ENCODE measurements at places on chromosomes 4 and X. TPM values are rescaled to one million over a fixed set of nuclear protein-coding genes. Genes with fewer than 3 reads are reported as not detected.

GRCh38 chr4:166432125-166432524 is 559.1 kb downstream of the TLL1 start:
- H3K27ac ChIP-seq: no peak overlapping the region
- no peak for DNase-seq
- H3K27me3 ChIP-seq: no peaks in the 10 kb centered on the region
- no peak overlapping the region for H3K4me3 ChIP-seq
- H3K36me3 ChIP-seq: no peaks in the 10 kb centered on the region
- no peaks in the 10 kb centered on the region for H3K4me1 ChIP-seq

Gene SMIM10L2A
- 0.62 TPM for total RNA-seq

DNA sequence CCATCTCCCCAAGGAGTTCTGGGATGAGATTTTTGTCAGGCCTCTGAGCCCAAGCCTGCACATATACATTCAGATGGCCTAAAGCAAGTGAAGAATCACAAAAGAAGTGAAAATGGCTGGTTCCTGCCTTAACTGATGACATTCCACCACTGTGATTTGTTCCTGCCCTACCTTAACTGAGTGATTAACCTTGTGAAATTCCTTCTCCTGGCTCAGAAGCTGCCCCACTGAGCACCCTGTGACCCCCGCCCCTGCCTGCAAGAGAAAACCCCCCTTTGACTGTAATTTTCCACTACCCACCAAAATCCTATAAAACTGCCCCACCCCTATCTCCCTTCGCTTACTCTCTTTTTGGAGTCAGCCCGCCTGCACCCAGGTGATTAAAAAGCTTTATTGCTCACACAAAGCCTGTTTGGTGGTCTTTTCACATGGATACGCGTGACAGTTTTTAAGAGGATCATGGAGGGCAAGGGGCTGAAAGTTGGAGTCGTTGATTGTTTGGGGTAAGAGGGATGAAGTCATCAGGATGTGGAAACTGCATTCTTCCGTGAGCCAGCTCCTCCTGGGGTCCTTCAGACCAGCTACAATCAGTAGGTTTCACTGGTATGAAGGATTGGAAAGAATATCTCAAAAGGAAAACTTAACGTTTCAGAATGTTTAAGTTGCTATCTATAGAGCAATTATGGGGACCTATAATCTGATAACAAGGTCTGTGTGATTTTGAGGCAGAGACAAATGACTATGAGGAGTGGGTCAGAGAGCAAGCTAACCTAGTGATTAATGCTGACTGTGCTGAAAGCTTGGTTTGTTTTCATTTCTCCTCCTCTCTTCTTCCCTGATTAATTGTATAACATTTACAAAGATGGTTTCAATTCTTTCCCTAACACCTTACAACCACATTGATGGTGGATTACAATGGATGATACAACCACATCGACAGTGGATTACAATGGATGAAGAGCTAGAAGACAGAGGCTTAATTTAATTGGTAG is 28.6 kb upstream of the MAGEA11 start:
- H3K4me1 ChIP-seq: no peaks in the 10 kb centered on the region
- no peak for DNase-seq
- H3K27me3 ChIP-seq: no peaks in the 10 kb centered on the region
- H3K36me3 ChIP-seq: no peaks in the 10 kb centered on the region
- H3K27ac ChIP-seq: no peak overlapping the region
- H3K4me3 ChIP-seq: no peak overlapping the region

DNA sequence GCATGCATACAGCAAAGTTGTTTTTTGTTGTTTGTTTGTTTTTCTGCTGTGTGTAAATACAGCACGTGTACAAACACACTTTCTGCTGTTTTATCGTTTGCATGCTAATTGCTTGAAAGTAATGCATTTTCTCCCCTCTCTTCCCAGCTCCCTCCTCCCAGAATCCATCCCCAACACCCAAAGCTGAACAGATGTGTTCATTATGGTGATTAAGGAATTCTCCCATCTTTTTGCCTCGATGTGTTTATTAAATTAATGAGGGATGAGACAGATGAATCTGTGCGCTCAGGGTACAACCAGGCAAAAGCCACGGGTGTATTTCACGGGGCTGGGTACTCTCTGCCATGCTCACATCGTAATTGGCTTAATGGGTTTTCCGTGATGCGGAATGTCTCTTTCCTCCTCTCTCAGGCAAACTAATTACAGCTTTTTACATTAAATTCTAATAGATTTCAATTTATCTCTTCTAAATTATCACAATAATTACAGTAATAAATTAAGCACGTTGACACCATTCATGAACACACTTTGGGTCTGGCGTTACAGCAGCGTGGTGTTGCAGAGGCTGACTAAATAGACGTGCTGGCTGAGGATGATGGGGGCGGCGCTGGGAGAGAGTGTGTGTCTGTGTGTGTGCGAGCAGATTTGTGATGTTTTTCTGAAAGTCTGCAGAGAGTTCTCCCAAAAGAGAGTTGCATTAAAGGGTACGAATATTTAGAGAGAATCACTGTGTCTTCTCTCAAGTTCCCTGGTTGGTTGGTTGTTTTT is 117.7 kb downstream of the CRLF2 start:
- H3K4me1 ChIP-seq: no peaks in the 10 kb centered on the region
- no peak overlapping the region for H3K4me3 ChIP-seq
- no peak for DNase-seq
- no peak overlapping the region for H3K27ac ChIP-seq

GRCh38 chr4:79042079-79042674 is 102.9 kb upstream of the PAQR3 start:
- no peak overlapping the region for H3K27ac ChIP-seq
- H3K27me3 ChIP-seq: no peaks in the 10 kb centered on the region
- no peaks in the 10 kb centered on the region for H3K36me3 ChIP-seq
- no peak for DNase-seq
- H3K4me1 ChIP-seq: no peaks in the 10 kb centered on the region

DNA sequence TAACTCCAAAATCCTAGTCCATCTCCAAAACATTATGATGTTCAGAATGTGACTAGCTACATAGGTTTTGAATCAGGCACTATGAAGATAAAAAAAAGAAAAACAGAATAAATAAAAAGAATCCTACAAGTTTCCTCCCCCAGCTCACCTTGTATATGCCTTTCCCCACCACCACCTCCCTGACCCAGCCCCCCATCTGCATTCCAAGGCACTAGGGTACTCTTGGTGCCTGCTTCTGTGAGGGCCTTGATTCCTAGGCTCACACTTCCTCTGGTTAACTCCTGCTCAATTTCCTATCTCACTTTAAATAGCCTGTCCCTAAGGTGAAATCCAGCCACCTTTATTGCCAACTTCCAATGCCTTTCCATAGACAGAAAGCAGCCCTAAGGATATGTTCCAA is 178.7 kb upstream of the ATOH1 start:
- no peaks in the 10 kb centered on the region for H3K4me1 ChIP-seq
- no peak overlapping the region for H3K27ac ChIP-seq
- H3K27me3 ChIP-seq: no peaks in the 10 kb centered on the region
